ENCODE measurements at places on chromosomes 3 and 15. TPM values are rescaled to one million over a fixed set of nuclear protein-coding genes. Genes with fewer than 3 reads are reported as not detected.

Gene NLGN1
- total RNA-seq: 8.9 TPM

Gene CELSR3
- 0.39 TPM for total RNA-seq

Gene AHSG
- total RNA-seq: not detected

Gene ECT2
- 51.4 TPM for total RNA-seq

Gene ZNF717
- total RNA-seq: 1.4 TPM
